Activated T-cell treated with anti-CD3 and anti-CD28 coated beads, Interleukin-2, amount 50 U/mL, for 4 hours (primary cell): ENCODE measurements at places on chromosomes 2 and 18.

DNA sequence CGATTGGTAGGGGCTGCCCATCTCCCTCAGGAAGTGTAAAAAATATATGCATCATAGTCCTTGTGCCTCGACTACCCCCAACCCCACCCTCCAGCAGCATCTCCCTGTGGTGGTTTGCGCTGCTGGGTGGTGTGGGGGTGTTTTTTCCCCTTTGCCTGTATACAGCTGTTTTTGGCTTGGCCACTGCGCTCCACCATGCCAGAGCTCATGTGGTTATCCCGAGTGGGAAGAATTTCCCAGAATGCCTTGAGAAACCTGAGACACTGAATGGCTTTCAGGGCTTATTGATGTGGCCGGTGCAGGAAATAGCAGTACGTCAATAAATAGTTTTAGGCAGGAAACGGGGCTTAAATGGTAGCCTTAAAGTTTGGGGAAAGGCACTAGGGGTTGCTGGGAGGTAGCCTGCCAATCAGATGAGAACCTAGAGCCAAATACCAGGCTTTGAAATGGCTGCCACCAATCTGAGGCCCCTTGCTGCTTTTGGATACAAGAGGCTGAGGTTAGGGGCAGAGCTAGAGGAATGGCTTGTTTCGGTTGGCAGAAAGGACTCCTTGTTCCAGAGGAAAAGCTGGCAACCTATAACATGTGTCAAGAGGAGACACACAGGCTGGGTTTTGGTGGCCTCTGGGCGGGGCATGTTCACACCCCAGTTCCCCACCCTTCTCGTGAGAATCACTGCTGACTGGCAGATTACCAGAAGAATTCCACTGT, 144.1 kb downstream of the SMAD7 start:
- DNase-seq, result peak; percentile 4

GRCh38 chr2:134536296-134536695, 182.5 kb downstream of the TMEM163 start:
- DNase-seq, result no peak

DNA sequence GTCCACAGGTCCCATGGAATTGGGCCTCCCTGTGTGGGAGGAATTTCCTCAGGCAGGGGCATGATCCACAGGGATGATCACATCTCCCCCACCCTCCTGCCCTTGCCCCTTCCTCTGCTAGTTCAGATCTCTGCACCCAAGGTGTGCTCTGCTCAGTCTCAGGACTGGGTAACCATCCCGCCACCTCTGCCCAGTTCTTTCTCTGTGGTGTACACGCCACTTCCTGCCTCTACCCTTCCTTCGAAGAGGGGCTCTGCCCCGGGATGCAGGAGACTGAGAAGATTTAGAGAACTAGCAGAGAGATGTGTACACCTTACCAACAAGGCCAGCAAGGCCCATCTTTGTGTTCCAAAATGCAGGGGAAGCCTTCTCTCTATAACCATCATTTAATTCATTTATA, 160.4 kb downstream of the CELF4 start:
- no peak for DNase-seq

DNA sequence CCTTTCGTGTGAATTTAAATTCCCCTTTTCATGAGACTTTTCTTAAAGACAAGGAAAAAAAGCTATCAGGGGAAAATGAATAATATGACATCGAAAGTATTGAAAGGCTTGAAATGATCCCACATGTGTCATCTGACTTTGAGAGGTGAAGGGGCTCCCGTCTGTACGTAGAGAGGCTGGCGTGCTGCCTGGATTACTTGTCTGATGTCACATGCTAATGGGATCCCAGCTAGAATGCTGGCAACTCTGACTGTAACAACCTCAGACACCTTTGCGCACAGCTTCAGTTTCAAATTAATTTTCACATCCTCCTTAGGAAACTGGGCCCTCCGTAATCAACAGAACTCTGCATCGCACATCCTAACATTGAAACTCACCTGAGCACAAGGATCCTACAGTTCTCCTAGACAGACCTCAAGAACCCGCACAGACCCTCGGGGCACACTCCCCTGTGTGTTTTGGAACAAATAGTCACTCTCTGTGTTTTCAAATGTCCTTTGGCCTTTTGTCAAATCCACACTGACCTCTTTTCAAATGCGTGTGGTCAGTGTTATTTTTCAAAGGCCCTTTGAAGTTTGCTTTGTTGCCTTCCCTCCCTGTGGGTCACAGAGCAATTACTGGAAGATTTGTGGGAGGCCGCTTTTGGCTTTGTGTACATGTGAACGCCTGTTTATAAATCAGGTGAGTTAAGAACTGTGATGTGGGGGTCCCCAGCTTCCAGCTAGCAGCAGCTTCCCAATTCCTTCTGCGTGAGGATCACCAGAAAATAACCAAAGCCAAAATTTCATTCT, 65.9 kb downstream of the IL1R2 start:
- DNase-seq, result no peak

- no peak for DNase-seq
These were observed 34.3 kb upstream of the CD226 start for GRCh38 chr18:69981948-69982347.

DNA sequence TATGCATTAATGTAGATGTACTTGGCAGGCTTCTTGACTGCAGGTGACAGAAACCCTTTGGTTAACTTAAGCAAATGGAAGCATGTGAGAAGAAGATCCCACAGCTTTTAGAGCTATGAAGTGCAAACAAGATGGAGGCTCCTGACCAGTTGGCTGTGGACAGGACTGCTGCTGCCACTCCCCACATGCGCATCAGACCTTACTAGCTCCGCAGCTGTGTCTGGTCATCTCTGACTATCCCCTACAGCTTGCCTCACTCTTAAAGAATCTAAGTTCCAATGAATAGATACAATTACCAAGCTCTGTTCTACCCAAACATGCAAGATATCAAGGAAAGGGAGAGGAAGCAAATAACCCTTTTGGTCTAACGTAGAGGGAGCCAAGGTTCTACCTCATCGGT, 587.6 kb downstream of the DSC3 start:
- DNase-seq, result no peak

GRCh38 chr2:6287406-6287805, 578.3 kb downstream of the CMPK2 start:
- DNase-seq, result no peak

DNA sequence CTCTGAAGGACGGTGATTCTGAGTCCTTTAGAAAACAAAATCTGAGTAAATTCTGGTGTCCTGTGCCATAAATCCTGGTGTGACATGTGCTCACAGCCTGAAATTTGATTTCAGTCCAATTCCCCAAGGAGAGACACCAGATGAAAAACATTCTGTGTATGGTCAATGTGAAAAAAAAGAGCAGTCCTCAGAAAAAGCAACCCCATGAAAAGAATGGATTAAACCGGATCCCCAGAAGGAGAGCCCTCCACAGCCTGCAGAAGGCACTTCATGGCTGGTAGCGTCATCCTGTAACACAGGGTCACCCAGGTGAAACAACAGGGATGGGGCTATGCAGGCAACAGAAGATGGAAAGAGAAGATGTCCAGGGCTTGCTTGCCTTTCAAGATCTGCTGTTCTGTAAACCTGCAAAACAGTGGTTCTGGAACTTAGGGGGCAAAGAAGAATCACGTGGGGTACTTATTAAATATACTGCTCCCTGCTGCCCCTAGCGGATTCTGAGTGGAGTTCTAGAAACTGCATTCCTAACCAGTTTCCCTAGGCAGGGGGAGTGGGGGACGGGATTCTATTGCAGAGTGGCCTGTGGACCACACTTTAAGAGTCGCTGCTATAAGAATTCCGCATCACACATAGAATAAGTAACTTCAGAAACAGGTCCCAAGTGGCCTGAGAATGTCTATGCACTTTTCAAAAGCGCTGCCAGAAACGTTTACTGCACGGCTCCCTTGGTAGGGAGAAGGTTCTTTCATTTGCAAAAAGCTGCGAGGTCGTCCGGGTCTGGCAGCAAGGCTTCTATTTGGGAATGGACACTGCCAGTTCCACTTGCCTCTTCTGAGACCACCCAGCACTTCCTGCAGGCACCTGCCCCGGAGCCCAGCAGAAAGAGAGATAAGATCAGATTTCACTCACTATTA, 118.9 kb upstream of the ARL5A start:
- DNase-seq, result no peak

GRCh38 chr2:237122214-237122666, 36.6 kb downstream of the COPS8 start:
- peak; percentile 10 for DNase-seq

DNA sequence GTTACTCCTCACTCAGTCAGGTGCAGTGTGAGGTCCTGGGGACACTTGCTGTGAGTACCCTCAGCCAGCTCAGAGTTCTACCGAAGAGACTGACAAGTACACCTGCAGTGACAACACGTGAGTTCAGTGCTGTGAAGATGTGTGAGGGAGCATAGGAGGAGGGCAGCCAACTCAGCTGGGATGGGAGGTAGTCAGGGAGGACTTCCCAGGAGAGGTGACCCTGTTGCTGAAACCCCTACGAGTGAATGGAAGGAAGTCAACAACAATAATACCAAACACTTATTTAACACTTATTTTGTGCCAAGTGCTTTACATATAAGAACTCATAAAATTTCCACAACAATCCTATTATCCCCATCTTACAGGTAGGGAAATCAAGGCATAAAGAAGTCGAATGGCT, 10.2 kb downstream of the TMEM177 start:
- DNase-seq, result no peak
